ENCODE measurements at places on chromosomes 2 and 18.

- DNase-seq: no peak
Observed at GRCh38 chr18:74248595-74248994, 43.2 kb downstream of the CYB5A start.

DNA sequence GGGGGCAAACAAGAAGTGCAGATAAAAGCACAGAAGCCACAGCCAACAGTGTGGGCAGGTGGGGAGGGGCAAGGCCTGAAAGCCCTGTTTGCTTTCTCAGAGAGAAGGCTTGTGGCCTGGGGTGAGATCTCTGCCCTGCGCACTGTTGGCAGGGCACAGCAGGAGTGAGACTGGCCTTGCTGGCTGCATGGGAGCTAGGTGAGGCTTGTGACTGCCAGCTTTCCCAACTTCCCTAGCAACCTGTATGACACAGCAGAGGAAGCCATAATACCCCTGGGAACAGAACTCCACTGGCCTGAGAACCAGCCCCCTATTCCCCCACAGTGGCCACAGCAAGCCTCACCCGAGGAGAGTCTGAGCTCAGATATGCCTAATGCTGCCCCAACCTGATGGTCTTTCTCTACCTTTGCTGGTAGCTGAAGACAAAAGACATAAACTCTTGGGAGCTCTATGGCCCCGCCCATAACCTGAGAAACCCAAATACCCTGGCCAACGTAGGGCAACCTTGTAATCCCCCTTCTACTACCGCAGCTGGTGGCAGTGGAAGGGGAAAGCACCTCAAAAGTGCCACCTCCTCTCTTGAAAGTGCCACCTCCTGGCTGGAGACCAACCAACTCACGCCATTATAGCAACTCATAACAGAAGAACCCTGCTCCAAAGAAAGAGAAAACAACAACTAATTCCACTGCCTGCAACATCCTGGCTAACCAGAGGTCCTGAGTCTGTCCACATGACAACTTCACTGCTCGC lies 44.4 kb downstream of the LCT start:
- DNase-seq: no peak

DNA sequence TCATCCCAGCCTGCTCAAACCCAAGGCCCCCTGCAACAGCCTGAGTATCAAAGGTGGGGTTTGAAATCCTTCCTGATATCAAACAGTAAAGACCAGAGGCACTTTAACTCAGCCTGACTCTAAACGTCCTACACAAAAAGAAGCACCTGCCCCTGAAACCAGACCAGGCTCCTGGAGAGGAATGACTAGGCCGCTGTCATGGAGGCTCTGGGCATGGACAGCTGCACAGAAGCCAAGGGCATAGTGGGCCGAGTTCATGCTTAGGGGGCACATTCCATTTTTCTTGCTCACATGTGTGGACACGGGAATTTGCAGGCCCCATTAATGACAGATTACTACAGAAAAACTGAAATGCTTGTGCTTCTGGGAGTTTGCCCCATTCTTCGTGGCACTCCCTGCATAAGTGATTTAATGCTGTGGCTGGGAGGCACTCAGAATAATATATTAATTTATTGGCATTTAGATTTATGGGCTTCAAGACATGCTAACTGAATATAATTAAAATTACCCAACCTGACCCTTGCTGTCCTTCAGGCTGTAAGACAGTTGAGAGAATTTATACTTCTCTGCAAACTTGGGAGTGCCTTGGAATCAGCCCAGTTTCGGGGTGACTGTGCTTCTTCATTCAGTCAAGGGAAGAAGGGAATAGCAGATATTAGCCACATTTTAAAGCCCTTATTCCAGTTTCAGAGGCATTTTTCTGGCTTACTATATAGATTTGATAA lies 105.5 kb downstream of the GYPC start:
- DNase-seq: no peak

GRCh38 chr2:42979870-42980763 lies 187.7 kb upstream of the HAAO start:
- no peak for DNase-seq

- no peak for DNase-seq
Observed at GRCh38 chr18:48745293-48745692, 205.5 kb downstream of the SMAD7 start.

DNA sequence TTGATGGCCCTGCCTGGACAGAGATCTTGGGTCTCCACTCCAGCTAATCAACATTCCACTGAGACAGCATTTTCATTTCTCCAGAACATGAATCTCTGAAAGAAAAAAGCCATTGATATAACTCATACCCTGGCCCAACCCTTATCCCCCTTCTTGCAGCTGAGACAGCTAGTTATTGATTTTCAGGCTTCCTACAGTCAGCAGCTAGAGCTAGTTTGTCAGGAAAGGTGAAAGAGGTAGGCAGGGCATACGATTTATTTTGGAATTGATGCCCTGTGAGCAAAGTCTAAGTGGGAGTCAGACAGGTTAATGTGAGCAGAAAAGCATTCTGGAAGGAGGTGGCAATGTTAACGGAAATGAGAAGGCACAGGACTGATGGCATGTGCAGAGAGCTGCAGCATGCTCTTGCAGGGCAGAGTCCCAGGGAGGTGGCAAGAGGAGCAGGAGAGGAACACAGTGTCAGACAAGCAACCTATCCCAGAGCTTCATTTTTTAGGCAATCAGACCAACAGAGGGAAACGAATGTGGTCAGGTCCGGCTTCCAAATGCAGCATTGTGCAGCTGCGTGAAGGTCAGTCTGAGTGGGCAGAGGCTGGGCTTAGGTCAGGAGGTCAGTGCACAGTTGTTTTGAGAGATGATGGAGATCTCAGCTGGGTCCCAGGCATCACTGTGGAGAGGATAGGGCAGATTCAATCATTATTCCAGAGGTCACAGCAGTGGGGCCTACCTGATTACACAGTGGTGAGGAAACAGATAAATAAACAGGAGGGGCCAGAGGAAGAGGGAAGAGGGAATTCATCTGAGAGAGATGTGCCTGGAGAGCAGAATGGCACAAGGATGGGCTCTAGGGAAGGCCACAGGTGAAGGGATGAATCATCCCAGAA lies 134.8 kb downstream of the CMPK2 start:
- DNase-seq: no peak

DNA sequence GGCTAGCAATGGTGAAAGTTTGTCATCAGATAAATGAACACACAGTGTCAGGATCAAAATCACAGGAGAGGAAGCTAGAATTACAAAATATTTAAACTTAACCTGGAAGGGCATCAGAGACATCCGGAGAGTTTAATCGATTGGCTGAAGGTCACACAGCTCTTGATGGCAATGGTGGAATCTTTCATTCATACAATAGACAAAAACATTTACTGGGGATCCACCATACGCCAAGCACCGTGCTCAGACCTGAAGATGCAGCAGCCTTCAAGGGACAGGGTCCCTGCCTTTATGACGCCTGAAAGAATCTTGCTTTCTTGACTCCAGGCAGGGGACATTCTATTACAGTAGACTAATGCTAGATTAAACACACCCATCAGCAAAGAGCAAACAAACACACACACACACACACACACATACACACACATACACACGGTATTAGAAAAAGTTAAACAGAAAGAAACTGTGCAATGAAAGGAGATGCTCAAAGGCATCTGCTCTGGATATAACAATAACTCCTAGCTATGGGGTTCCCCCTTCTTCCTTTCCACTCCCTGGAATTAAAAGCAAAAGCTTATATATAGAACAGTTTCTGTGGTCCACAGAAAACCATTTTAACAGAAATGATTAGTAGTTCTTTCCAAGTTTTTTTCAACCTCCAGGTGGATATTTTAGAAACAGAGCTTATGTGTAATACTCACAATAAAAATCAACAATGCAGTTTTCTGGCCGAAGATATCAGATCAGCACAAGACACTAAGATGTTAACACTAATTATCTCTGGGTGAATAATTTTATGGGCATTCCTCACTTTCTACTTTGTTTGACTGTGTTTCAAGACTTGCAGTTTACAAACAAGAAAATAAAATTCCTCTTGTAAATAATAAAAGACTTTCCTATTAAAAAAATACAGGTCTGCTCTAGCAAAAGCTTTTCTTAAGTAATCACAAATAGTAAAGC lies 151.7 kb downstream of the ANKRD44 start:
- DNase-seq: no peak

- DNase-seq: no peak
Observed at GRCh38 chr18:42030586-42031182, 75.7 kb downstream of the PIK3C3 start.

- DNase-seq: no peak
Observed at GRCh38 chr18:31721601-31722000, 37.2 kb upstream of the B4GALT6 start.

GRCh38 chr2:55772109-55772980 lies 78.7 kb upstream of the PNPT1 start:
- DNase-seq: no peak

DNA sequence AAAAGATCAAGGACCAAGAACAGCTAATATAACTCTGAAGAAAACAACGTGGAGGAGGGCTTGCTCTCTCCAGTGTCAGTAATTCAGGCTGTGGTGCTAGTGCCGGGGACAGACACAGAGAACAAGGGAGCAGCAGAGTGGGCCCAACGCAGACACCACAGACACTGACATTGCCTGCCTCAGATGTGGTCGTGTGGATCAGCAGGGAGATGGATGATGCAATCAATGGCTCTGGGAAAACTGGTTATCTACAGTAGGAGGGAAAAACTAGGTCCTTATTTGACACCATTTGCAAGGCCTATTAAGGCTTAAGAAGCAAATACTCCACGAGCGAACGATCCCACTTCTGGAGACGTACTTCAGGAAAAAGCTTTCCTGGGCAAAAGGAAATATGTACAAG lies 36.1 kb downstream of the HDLBP start:
- no peak for DNase-seq

DNA sequence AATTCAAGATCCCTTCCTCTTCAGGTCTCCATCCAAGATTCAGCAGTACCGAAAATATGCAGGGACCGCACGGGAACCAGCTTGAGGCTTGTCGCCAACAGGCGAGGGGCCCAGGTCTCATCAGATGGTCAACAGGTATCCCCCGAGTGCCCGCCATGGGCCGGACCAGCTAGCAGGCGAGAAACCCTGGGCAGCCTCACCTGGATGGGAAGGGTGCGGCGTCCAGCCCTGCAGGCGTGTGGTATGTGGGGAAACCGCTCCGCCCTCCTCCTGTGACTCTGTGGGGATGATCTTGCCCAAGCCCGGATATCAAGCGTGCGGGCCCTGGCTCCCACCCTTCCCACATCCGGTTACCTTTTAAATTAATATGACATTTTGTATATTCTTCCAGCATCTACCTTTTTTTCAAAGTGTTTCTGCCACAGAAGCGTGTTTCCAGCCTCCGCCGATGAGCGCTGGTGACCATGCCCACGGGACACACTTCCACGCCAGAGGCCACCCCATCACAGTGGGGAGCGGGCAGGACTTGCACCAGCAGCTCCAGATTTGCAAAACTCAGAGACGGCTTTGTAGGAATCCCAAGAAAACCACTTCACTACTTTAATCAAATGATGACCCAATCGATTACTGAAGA lies 33.2 kb downstream of the ZNF516 start:
- DNase-seq: no peak

- DNase-seq: no peak
Observed at GRCh38 chr18:22471546-22472131, 53.9 kb upstream of the CTAGE1 start.

DNA sequence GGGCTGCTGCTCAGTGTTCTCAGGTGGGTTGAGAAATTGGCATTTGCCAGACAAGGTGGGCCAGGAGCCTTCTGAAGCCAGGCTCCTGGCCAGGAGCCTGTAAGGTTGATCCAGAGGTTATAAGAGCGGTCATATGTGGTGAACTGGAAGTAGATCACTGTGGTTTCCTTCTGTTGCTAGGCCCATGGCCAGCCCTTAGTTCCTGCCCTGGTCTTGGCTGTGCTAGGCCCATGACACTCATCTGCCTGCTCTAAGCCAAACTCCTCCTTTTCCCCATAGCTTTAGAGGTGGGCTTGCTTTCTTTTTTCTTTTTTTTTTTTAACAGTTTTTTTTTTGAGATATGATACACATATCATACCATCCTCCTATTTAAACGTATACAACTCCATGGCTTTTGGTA lies 5.0 kb upstream of the MGAT5 start:
- no peak for DNase-seq

- no peak for DNase-seq
Observed at GRCh38 chr18:60322591-60322990, 50.0 kb downstream of the MC4R start.

DNA sequence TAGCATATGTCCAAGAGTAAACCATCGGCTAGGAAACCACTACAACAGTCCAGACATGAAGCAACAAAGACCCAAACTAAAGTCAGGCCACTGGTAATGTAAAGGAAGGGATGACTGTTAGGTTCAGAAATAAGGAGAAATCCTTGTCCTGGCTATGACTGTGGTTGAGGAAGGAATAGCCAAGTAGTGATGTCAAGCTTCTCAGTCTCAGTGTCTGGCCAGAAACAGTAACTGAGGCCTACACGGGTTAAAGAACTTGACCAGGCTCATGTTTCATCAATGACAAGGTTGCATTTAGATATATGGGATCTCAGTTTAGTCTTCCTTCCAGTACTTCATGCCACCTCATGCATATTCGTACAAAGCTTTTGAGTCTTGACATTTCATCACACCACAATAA lies 162.0 kb downstream of the ETAA1 start:
- DNase-seq: no peak

GRCh38 chr2:102033031-102033749 lies 41.4 kb downstream of the IL1R2 start:
- DNase-seq: no peak

GRCh38 chr18:11154368-11154989 lies 5.1 kb upstream of the PIEZO2 start:
- DNase-seq: no peak

DNA sequence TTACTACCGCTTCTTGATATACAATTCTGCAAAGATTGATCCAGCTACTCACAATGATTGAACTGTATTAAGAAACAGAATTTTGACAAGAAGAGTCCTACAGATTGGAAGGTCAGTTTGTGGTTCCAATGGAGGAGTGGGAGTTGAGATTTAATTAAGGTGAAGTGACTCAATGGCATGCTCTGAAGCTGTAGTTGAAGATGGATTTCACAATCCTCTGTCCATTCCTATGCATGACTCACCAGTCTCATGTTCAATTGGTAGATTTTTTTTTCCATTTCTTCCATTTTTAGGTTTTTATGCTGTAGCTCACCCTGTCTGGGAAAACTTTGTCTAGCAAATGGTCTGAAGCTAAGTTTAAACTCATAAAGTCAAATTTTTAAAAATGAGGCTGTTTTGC lies 83.3 kb downstream of the DPP4 start:
- no peak for DNase-seq

- no peak for DNase-seq
Observed at GRCh38 chr2:201859949-201860348, 53.6 kb downstream of the CDK15 start.

DNA sequence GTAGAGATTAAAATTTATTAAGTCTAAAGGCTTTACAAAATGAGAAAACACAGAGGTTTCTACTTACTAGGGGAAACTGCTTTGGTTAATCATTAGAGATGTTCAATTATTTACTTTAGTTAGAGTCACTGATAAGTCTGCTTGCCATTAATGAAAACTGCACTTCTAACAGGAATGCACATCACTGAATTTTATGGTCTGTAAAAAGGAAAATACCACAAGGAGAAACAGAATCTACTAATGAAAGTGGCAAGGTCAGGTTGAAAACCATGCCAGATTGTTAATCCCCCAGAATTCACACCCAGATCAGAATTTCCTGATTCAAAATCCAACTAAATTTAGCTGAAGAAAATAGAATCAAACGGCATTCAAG lies 90.5 kb upstream of the GRB14 start:
- DNase-seq: no peak

- DNase-seq: no peak
Observed at GRCh38 chr2:191686066-191686465, 8.1 kb downstream of the NABP1 start.

- no peak for DNase-seq
Observed at GRCh38 chr2:97742381-97742847, 29.0 kb downstream of the ZAP70 start.

GRCh38 chr2:164473021-164473420 lies 148.3 kb downstream of the GRB14 start:
- DNase-seq: no peak

Data from cortex of kidney (tissue), 1 donor.